ENCODE measurements at places on chromosomes 16 and 17.

DNA sequence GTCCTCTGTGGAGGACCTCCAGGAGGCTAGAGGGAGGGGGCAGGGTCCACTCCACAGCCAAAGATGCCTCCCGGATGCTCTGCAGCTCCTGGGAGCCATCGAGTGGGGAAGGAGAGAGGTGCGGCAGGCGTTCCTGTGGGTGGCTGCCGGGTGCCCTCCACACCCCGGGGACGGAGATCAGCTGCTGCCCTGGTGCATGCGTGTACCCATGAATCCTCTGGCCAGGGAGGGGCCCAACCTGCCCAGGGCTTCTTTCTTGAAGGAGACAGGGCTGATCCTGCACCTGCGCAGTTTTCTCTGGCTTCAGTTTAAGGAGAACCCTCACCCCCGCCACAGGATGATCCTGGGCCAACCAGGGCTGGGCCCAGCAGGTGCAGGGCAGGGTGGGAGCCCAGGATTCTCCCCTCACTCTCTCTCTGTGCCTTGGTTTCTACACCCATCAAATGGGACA lies 33.5 kb upstream of the DOC2B start:
- DNase-seq = no peak

DNA sequence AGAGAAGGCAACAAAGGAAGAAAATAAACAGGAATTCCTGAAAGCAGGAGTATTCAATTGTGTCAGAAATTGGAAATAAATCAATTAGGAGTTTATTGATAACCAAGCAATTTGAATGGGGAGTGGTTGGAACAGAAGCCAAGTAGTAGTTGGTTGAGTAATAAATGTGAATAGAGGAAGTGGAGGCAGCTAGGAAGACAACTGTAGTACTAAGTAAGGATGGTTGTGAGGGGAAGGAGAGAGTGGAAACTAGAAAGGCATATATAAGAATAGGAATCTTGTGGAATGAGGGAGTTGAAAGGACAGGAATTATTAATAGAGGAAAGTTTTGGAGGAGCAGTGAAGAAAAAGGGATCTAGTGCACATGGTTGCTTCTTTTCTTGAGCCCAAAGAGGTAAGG lies 34.4 kb downstream of the NFAT5 start:
- no peak for DNase-seq

DNA sequence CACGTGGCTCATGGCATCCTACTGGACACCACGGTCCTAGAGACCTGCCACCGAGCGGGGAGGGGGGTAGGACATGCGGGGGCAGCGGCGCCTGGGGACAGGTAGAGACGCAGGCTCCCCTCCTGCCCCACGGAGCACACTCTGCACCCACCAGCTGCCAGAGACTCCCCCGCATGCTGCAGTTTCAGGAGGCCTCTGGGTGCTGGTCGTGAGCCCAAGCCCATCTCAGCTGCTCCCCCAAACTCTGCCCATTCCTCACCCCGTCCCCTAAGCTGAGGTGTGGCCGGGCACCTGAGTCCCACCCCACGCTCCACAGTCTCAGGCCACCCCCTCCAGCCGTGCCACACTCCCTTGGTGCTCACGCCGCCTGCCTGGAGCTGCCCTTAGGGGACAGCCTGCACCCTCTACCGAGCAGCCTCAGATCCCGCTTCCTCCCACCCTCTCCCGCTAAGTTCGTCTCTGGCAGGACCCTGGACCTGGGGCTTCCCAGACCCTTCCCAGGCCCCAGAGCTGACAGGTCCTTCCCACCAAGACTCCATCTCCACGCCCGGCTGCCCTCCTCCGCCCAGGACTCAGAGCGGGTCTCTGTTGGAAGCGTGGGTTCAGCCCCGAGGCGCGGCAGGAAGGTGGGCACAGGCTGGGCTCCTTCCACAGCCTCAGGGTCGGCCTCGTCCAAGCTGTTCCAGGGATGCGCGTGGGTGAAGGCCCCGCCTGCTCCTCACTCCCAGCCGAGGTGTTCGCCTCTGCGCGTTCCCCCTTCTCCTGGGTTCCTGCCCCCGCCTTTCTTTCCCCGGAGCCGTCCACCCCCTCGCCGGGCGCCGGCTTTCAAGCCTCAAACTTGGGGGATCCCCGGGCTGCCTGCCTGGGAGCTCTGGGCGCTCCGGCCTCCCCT lies 1.3 kb downstream of the RAB40B start:
- DNase-seq = peak; percentile 49

- DNase-seq = peak; percentile 48
Measured at GRCh38 chr17:78338486-78339259, 21.2 kb downstream of the SOCS3 start.

DNA sequence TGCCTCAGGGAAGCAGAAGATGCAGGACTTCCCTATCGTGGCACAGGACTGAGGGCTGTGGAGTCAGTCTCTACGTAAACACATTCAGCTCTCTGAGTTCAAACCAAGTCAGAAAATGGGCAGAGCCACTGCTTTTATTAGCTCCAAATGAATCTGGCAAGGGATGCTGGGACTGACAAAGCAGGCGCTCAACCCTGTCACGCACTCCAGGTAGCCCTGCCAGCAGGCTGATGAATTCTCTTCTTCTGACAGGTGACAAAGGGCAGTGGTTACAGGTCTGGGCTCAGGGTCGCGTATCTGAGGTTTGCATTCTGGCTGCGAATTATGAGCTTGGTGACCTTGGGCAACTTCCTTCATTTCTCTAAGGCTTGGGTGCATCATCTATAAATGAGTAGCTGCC lies 9.4 kb downstream of the RPH3AL start:
- no peak for DNase-seq
